ENCODE measurements at places on chromosomes 3 and 15. TPM values are rescaled to one million over a fixed set of nuclear protein-coding genes. Genes with fewer than 3 reads are reported as not detected.

ACOX2 gene
- polyA plus RNA-seq: 7.6 TPM

- H3K4me1 ChIP-seq: peaks cover 14% of the 10 kb centered on the region
- H3K27ac ChIP-seq: no peak overlapping the region
Observed at GRCh38 chr15:56247266-56247665, 3.6 kb upstream of the RFX7 start.

GRCh38 chr3:151432616-151433372 is 28.1 kb downstream of the IGSF10 start:
- no peaks in the 10 kb centered on the region for H3K36me3 ChIP-seq
- DNase-seq: no peak
- H3K4me3 ChIP-seq: no peak overlapping the region
- no peak overlapping the region for H3K27ac ChIP-seq
- H3K27me3 ChIP-seq: no peaks in the 10 kb centered on the region

DNA sequence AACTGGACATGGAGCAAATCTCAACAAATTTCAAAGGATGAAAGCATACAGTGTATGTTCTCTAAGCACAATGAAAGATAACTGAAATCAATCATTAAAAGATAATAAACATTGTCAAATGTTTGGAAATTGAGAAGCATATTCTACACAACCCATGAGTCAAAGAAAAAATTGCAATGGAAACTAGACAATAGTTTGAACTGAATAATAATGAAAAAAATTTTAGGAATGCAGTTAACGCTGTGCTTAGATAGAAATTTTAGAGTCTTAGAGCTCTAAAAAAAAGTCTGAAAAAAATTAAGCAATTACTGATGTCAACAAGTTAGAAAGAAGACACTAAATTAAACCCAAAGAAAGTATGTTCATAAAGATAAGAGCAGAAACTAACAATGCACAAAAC is 15.5 kb downstream of the RABL3 start:
- DNase-seq: no peak
- H3K36me3 ChIP-seq: no peaks in the 10 kb centered on the region
- no peak overlapping the region for H3K27ac ChIP-seq
- no peaks in the 10 kb centered on the region for H3K4me1 ChIP-seq
- no peaks in the 10 kb centered on the region for H3K27me3 ChIP-seq
- H3K4me3 ChIP-seq: no peak overlapping the region

Measured in heart right ventricle (tissue), 16 donors.